AG20443 (cell line): ENCODE measurements at places on chromosomes 16 and 17.

DNA sequence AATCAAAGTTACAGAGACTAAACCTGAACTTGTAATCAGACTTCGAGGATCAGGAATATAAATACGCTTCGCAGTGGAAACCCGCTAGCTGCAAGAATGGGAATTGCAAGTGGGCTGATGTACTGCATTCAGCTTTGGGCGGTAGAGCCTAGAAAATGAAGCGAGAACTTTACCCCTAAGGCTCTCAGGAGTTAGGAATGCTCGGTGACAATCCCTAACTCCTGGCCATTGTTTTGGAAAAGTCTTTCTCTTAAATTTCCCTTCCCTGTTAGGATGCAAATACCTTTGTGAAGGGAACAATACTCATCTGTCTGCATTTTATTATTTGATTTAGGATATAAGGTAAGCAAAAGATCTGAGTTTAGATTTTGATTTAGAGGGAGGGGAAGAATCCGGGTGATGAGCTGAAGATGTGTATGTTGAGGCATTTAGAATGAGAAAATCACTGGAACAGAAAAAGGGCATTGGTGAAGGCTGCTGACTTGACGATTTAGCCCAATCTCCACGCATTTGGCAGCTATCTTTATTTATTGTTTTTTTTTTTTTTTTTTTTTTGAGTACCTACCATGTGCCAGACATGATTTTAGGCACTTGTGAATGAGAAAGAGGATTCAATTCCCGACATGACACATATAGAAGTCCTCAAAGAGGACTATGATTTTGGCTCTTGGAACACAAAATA is 2.2 kb upstream of the TOX3 start:
- no peak for DNase-seq

GRCh38 chr16:8375232-8375587 is 215.1 kb downstream of the TMEM114 start:
- DNase-seq: no peak

- no peak for DNase-seq
Observed at GRCh38 chr17:72719578-72720493, 372.7 kb downstream of the SLC39A11 start.

- peak; percentile 75 for DNase-seq
Observed at GRCh38 chr17:80981062-80981902, 10.4 kb upstream of the CHMP6 start.

- no peak for DNase-seq
Observed at GRCh38 chr17:79080349-79080748, 5.7 kb downstream of the ENGASE start.

- peak; percentile 73 for DNase-seq
Observed at GRCh38 chr17:27609611-27610303, 21.2 kb upstream of the LGALS9 start.

DNA sequence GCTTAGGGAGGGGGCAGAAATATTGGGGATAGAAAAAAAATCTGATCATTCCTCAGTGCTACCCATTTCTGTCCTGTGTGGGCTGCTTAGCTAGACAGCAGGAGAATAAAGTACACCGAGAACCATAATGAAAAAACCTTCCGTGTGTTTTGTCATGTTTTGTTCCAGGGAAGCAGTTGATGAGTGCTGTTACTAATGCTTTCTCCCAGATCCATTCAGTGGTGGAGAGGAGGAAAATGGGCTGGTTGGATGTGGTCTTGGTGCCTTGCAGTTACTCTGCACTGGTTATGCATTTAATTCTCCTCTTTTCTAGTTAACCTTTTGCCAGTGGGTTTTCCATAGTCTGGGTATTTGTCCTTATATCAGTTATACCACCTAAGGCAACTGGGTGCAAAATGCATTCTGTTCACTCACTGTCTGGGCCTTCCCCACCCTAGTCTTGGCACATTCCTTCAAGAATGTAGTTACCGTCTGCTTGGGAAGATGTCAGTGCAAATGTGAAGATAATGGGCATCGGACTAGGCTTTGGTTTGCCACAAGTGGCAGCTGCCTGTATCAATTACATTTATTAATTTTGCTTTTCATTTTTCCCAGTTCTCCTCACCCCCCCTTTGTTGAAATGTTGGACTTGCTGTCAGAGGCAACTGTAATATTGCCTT is 9.3 kb upstream of the TBKBP1 start:
- no peak for DNase-seq

GRCh38 chr17:44556166-44556831 is 985 bp upstream of the FZD2 start:
- peak; percentile 49 for DNase-seq

GRCh38 chr17:60151355-60151754 is 1.6 kb downstream of the CA4 start:
- DNase-seq: no peak

GRCh38 chr16:31080035-31080629 is 5.9 kb downstream of the ZNF646 start:
- DNase-seq: no peak

DNA sequence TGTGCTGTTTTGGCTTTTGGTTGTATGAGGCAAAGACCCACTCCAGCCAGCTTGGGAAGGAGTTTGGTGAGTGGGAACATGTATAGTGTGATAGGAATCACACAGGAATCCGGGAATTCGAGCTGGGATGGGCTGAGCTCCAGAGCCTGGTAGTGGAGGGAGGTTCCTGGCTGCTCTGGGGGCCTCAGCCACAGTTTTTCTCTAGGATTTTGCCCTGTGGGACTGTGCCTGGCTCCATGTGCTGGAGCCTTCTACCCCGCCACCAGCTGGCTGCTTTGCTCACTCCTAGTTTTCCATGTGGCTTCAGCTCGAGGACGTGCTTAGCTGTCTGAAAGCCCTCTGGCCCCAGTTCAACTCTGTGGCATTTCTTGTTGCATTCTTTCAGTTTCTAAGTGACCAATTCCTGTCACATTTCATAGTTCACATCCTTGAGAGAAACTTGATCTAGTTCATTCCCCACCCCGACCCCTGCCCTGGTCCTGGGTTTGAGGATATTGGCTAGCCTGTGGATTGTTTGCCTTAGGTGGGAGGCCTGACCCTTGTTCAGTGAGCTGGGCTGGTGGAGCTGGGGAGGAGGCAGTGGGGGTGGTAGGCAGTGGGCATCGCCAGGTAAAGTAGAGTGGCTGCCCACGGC is 5.0 kb downstream of the SEC14L1 start:
- DNase-seq: peak; percentile 79

DNA sequence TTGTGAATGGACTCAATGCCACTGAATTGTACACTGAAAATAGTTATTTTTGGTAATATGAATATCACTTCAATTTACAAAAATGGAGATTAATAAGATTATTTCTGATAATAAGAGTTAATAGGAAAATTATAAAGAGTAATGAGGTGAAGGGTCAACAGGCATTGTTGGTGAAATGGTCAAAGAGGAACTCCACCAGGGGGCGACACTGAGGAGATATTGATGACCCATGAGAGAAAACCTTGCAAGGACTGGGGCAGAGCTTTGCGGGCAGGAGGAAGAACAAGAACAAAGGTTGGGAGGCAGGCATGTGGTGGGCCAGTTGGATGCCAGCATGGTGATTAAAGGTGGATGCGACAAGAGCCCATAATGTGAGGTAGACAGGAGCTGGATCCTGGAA is 74.0 kb upstream of the XYLT1 start:
- DNase-seq: no peak

- DNase-seq: peak; percentile 95
Observed at GRCh38 chr17:4498461-4499397, at the start of gene SPNS2. Gene SPNS2 (plus strand): TSS chr17:4498881. CDS start chr17:4499048, 167 bp downstream.

GRCh38 chr17:72119077-72119872 is 1.5 kb upstream of the SOX9 start:
- no peak for DNase-seq

DNA sequence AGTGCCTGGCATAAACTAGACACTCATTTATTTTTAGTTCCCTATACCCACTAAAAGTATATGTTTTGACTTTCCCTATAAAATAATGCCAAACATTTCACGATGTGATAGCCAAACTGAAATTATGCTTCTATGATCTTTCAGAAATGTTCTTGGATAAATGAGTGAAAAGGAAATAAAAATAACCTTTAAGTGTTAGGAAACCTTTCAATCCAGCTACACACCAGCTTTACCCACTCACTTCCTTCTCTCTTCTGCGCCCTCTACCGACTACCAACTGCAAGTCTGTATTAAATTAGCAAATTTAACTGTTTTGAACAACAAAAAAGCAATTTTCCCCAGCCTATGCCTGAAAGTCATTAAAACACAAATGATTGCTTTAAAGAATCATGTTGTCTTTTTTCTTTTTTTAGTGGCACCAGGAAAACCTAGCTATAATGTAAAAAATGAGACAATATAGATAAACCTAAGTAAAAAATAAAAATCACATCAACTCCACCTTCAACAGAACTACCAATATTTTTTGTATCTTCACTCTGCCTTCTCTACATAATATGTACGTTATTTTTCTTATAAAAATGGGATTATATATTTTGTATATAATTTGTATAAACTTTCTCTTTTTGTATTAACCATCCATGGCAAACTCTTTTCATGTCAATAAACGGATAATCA is 13.2 kb upstream of the TMEM100 start:
- peak; percentile 61 for DNase-seq

DNA sequence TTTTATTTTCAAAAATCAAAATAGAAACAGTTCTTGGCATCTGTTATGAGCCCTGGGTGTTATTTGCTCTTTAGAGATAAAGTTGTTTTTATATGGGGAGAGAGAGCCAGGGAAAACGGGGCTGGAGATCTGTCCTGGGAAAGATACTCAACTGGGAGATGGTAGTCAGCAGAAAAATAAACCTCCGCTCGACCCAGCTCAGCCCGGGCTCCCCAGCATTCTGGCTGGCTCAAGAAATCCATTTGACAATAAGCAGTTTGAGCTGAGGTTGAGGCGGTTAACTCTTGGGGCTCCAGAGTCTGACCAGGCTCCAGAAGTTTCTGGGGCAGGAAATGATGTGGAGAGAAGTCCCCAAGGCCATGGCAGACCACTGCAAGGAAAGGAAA is 151.9 kb downstream of the IRX5 start:
- no peak for DNase-seq

DNA sequence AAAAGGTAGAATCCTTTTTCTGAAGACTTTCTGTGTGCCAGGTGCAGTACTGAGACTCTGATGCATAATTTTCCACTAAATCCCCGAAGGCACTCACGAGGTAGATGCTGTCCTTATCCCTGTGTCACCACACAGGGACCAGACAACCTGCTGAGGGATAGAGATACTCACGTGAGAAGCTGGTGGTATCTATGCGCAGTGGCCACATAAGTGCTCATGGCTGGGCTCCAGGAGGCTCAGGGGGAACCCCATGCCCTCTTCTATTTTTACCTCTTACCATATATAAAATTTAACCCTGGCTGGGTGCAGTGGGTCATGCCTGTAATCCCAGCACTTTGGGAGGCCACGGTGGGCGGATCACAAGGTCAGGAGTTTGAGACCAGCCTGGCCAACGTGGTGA is 38.3 kb downstream of the NT5M start:
- DNase-seq: no peak

DNA sequence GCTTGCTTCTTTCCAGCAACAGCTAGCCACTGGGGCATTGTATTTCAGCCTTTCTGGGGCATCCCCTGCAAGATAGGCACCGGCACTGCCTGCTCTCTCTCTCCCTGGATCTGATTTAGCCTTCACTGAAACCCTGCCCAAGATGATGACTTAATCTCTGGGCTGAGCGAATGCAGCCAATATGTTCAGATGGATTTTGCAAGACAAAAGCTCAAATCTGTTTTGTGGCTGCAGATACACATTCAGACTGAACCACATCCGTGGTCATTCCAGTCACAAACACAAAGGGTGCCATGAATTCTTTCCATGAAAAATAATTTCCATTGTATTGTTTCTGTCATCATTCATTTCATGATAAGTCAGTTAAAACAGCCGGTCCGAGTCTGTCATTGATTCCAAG is 24.2 kb downstream of the SOST start:
- peak; percentile 84 for DNase-seq

- peak; percentile 47 for DNase-seq
Observed at GRCh38 chr17:31917065-31917529, 15.6 kb upstream of the UTP6 start.

GRCh38 chr17:74161503-74161875 is 42.0 kb upstream of the RPL38 start:
- DNase-seq: no peak

DNA sequence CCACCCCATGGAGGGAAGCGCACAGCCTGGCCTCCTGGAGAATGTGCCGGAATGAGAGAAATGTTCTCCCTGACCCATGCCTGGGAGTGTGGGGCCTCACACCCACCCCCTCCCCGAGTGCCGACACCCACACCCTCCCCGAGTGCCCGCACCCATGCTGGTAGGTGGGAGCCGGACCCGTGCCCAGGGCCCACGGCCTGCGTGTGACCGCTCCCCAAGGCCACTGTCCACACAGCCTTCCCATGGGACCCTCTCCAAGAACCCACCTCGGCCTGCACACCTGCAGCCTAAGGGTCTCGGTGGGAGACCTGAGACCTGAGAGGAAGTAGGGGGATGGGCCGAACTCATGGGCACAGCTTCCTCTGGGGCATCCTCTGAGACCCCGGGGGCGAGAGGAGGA is 3.3 kb upstream of the PVALEF start:
- DNase-seq: no peak

GRCh38 chr17:45784741-45785479 is 790 bp downstream of the CRHR1 start:
- DNase-seq: peak; percentile 48

DNA sequence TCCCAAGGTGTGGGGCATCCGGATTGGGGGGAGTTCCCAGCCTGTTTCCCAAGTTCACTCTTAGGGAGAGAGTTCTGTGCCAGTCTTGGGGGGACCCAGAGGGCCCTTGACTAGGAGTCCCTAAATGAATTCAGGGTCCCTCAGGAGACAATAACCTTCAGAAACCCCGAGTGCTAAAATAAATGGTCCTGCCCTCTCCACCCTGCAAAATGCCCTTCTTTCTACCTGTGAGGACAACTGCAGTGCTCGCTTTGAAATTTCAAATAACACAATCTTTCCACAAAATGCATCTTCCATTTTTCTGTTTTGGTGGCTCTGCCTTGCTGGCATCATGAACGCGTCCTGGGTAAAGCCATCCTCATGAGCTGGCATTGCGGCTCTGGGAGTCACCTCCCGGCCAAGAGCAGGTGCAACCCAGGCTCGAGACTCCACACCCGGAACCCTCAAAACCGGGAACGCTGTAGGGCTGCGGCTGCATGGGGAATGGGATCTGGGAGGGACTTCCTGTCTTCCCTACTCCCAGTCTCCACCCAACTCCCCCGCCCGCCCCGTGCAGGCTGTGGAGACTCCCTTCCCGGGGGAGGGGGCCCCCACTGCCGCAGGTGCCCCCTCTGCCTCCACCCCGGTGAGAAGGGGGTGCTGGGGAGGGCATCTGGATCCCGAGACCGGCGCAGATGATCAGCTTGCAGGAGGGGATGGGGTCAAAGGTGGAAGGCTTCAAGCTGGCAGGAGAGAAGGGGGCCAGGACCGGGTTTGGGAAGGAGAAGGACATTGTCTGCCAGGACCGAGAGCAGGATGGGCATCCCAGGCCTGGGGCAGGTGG is at the start of gene ZNF205:
TSS of gene ZNF205 (plus strand) at position 529 of the 823 bp plus-strand sequence. CDS start 845 bp downstream, outside the sequence.
- DNase-seq: peak; percentile 92
